ENCODE measurements at places on chromosomes 12 and 14.
A peak's percentile ranks its signal among the peaks of the same experiment; 100 is the strongest.

GRCh38 chr14:64767215-64767964 lies 63.2 kb downstream of the PLEKHG3 start:
- H3K4me3 ChIP-seq: no peak overlapping the region
- no peak for DNase-seq
- no peak overlapping the region for H3K27ac ChIP-seq

- no peaks in the 10 kb centered on the region for H3K27me3 ChIP-seq
- H3K27ac ChIP-seq: no peak overlapping the region
- peaks cover 8% of the 10 kb centered on the region for H3K36me3 ChIP-seq
These were observed 2.5 kb downstream of the C14orf119 start for GRCh38 chr14:23097786-23098185.

DNA sequence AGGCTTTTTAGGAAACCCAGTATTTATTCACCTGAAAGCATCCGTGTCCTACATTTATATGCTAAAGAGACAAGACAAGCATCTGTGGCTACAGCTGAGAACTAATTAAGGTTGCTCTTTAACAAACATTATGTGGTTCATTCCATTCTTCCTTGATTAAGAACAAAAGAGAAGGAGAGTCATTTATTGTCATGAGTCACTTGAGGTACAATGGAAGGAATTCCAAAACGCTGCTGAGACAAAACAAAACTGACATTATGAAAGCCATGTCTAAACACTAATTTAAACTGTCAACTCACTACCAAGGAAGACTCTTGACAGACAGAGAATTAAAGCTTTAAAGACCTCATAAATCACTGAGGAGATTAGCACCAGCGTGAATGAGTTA lies 214.4 kb downstream of the BMP4 start:
- no peaks in the 10 kb centered on the region for H3K36me3 ChIP-seq
- no peak overlapping the region for H3K27ac ChIP-seq
- no peaks in the 10 kb centered on the region for H3K4me1 ChIP-seq
- H3K27me3 ChIP-seq: peaks cover 4% of the 10 kb centered on the region
- H3K4me3 ChIP-seq: no peak overlapping the region
- no peak for DNase-seq

DNA sequence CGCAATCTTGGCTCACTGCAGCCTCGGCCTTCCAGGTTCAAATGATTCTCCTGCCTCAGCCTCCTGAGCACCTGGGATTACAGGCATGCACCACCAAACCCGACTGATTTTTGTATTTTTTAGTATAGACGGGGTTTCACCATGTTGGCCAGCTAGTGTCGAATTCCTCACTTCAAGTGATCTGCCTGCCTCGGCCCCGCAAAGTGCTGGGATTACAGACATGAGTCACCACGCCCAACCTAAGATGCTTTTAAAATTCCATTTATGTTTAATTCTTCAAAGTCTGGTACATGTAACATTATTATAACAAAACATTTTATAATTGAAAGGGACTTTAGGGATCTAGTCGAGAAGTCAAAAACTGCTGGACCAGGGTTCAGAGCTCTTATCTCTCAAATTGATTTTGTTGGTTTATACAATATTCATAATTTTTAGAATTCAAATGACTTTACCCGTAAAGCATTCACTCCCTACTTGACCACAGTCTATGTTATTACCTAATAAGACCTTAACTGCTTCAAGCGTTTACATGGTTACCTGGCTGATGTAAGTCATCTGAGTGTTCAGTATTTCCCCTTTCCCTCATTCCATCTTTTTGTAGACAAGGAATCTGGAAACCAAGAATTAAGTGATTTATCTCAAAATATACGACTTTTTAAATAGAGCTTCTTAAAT lies 28.2 kb downstream of the RAP1B start:
- peak overlapping the region; percentile 44 for H3K4me3 ChIP-seq
- no peaks in the 10 kb centered on the region for H3K27me3 ChIP-seq
- H3K27ac ChIP-seq: peak overlapping the region; percentile 9
- peaks cover 39% of the 10 kb centered on the region for H3K4me1 ChIP-seq
- H3K36me3 ChIP-seq: peaks cover 5% of the 10 kb centered on the region

- no peak overlapping the region for H3K4me3 ChIP-seq
- no peak overlapping the region for H3K27ac ChIP-seq
- H3K27me3 ChIP-seq: no peaks in the 10 kb centered on the region
- DNase-seq: no peak
- H3K4me1 ChIP-seq: no peaks in the 10 kb centered on the region
These were observed 29.7 kb upstream of the NPFF start for GRCh38 chr12:53536962-53537361.

- peaks cover 29% of the 10 kb centered on the region for H3K4me1 ChIP-seq
- H3K27me3 ChIP-seq: no peaks in the 10 kb centered on the region
- H3K4me3 ChIP-seq: no peak overlapping the region
- H3K27ac ChIP-seq: peak overlapping the region; percentile 13
These were observed 4.0 kb downstream of the RBM19 start for GRCh38 chr12:113961921-113962710.

DNA sequence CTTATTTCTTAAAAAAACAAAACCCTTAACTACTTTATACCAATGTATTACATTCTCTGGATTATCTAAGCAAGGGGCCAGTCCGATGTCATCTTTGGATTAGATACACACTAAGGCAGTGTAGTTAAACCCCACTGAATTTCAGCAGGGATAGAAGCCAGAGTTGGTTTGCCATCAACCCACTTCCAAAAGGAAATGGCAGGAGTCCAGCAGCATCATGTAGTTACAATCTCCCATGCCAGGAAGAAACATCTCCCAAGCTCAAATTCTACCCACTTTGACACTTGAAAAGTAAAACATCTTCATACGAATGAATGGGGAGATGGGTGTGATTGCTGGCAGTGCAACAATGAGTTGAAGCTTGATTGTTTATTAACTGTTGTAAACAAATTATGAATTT lies 203.5 kb upstream of the PLXNC1 start:
- H3K27me3 ChIP-seq: peaks cover 10% of the 10 kb centered on the region
- H3K36me3 ChIP-seq: peaks cover 7% of the 10 kb centered on the region
- DNase-seq: no peak
- H3K4me1 ChIP-seq: no peaks in the 10 kb centered on the region
- no peak overlapping the region for H3K27ac ChIP-seq
- H3K4me3 ChIP-seq: no peak overlapping the region

- no peaks in the 10 kb centered on the region for H3K36me3 ChIP-seq
- H3K4me1 ChIP-seq: no peaks in the 10 kb centered on the region
- no peak overlapping the region for H3K27ac ChIP-seq
- H3K27me3 ChIP-seq: no peaks in the 10 kb centered on the region
- no peak overlapping the region for H3K4me3 ChIP-seq
These were observed 182.2 kb downstream of the CCDC59 start for GRCh38 chr12:82176026-82176425.

GRCh38 chr12:24864796-24865125 lies 84.1 kb downstream of the BCAT1 start:
- no peaks in the 10 kb centered on the region for H3K36me3 ChIP-seq
- DNase-seq: no peak
- H3K4me1 ChIP-seq: peaks cover 7% of the 10 kb centered on the region
- no peak overlapping the region for H3K4me3 ChIP-seq
- H3K27ac ChIP-seq: no peak overlapping the region
- H3K27me3 ChIP-seq: no peaks in the 10 kb centered on the region

DNA sequence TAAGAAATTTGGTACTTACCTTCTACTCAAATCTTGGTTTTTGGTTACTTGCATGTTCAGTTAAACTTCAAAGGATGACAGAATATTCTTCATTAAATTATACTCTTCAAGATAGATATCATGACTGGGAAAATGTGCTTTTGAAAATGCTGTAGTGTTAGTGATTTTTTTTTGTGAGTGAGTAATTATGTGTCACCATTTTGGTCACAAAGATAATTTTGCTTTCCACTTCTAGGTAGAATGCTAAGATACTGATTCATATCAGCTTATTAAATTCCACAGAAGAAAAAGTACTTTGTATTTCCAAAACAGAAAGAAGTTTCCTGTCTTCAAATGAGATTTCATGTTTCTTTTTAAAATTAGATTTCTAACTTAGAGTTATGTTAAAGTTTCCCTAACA lies 61.2 kb downstream of the ATXN7L3B start:
- no peak overlapping the region for H3K4me3 ChIP-seq
- H3K36me3 ChIP-seq: no peaks in the 10 kb centered on the region
- H3K4me1 ChIP-seq: no peaks in the 10 kb centered on the region

GRCh38 chr12:116172224-116172849 lies 105.2 kb downstream of the MED13L start:
- no peaks in the 10 kb centered on the region for H3K27me3 ChIP-seq
- peak; percentile 5 for DNase-seq
- H3K4me3 ChIP-seq: peak overlapping the region; percentile 68
- H3K27ac ChIP-seq: peak overlapping the region; percentile 67
- H3K4me1 ChIP-seq: peaks cover 43% of the 10 kb centered on the region

GRCh38 chr12:131281016-131281415 lies 327.3 kb downstream of the ADGRD1 start:
- H3K36me3 ChIP-seq: no peaks in the 10 kb centered on the region
- peaks cover 5% of the 10 kb centered on the region for H3K27me3 ChIP-seq
- no peak overlapping the region for H3K4me3 ChIP-seq
- no peaks in the 10 kb centered on the region for H3K4me1 ChIP-seq

DNA sequence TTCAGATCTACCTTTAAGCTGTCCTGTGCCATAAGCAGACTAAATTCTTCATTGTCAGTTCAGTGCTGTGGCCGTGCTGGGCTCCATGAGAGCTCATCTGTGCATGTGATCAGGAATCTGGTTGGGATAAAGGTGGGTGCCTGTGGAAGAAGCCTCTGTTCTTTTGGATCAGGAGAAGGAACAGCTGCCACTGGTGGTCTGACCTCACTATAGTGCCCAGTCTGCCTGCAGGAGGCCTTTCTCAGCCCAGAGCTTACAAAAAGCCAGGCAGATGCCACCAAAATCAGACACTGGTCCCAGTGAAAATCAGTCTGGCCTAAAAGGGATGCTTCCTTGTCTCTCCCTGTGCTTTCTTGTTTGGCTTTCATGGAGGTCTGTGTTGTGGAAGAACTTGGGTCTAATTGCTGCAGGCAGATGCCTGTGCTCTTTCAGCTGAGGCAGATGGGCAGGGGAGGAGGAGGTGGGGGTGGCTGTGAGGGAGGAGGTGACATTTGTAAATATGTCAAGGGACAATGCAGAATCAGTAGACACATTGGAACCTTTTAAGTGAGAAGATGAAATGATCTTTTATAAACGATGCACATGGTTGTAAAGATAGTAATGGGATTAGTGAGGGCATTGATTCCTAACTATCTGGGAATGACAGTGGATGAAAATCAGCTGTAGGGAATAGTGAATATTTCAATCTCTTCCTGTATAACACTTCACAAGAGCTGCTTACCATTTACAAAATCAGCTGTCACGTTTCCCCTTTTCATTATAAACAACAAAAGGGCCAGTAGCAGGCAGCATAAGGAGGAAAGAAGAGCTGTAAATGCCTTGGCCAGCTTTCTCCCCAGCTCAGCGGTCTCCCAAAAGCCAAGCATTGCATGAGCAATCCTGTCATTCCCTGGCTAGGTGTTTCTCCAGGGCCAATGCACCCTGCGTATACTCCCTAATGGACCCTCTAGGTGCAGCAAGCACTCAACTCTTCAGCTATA lies 44.6 kb downstream of the CACNA2D4 start:
- no peak overlapping the region for H3K4me3 ChIP-seq
- H3K27me3 ChIP-seq: peaks cover 6% of the 10 kb centered on the region
- no peak overlapping the region for H3K27ac ChIP-seq
- H3K36me3 ChIP-seq: peaks cover 4% of the 10 kb centered on the region
- DNase-seq: no peak

DNA sequence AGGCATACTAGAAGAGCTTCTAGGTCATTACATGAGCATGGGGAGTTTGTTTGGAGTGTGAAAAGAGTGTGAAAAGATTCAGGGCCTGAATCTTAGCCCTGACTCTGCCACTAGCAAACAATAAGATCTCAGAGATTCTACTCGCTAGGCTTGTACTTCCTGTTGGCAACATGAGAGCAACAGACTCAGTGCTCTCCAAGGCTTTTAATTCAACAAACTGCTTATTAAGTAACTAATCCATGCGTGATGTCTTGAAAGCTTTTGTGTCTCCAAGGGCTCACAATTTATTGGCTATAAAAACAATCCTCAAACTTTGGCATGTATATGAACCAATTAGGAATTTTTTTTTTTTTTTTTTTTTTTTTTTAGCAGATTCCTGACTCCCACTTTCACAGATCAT lies 105.1 kb downstream of the STXBP6 start:
- no peak overlapping the region for H3K27ac ChIP-seq
- no peaks in the 10 kb centered on the region for H3K4me1 ChIP-seq
- DNase-seq: no peak
- no peaks in the 10 kb centered on the region for H3K36me3 ChIP-seq
- no peak overlapping the region for H3K4me3 ChIP-seq

DNA sequence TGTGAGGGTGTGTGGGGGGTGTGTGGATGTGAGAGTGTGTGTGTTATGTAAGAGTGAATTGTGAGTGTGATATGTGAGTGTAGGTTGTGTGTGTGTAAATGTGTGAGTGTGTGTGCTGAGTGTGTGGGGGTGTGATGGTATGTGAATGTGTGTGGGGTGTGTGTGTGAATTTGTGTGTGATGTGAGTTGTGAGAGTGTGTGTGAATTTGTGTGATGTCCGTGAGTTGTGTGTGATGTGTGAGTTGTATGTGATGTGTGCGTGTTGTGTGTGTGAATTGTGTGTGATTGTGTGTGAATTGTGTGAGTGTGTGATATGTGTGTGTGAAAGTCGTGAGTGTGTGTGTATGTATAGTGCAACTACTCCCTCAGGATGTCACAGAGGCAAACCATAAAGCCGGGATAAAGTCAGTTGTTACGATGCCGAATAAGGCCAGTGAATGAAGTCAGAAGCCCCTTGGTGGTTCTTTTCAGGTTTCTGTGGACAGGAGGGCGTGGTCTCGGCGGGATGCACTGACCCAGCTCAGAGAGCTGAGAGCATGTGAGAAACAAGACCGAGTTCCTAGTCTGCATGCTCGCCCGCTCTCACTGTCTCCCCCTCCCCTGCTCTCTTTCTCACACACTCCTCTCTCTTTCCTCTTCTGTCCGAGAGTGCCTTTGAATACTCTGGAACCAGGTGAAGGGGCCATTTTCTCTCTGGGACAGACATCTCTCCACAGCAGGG lies 71.8 kb upstream of the MAX start:
- H3K4me1 ChIP-seq: peaks cover 28% of the 10 kb centered on the region
- H3K36me3 ChIP-seq: no peaks in the 10 kb centered on the region
- H3K27ac ChIP-seq: peak overlapping the region; percentile 42
- no peak for DNase-seq
- no peak overlapping the region for H3K4me3 ChIP-seq

GRCh38 chr12:109577311-109577710 lies 3.7 kb downstream of the MVK start:
- no peak for DNase-seq
- peaks cover 15% of the 10 kb centered on the region for H3K4me1 ChIP-seq
- H3K27me3 ChIP-seq: no peaks in the 10 kb centered on the region
- no peak overlapping the region for H3K27ac ChIP-seq

- no peak overlapping the region for H3K27ac ChIP-seq
- no peaks in the 10 kb centered on the region for H3K4me1 ChIP-seq
- no peak overlapping the region for H3K4me3 ChIP-seq
- no peak for DNase-seq
- peaks cover 16% of the 10 kb centered on the region for H3K36me3 ChIP-seq
These were observed 19.8 kb upstream of the SNAPC1 start for GRCh38 chr14:61742371-61742770.
